DND-41 (cell line): ENCODE measurements at places on chromosomes 11 and 22.

- no peaks in the 10 kb centered on the region for H3K27me3 ChIP-seq
- no peak overlapping the region for H3K4me3 ChIP-seq
- H3K27ac ChIP-seq, result no peak overlapping the region
- no peak for DNase-seq
Observed at GRCh38 chr22:38106814-38107578, 3.5 kb downstream of the BAIAP2L2 start.

DNA sequence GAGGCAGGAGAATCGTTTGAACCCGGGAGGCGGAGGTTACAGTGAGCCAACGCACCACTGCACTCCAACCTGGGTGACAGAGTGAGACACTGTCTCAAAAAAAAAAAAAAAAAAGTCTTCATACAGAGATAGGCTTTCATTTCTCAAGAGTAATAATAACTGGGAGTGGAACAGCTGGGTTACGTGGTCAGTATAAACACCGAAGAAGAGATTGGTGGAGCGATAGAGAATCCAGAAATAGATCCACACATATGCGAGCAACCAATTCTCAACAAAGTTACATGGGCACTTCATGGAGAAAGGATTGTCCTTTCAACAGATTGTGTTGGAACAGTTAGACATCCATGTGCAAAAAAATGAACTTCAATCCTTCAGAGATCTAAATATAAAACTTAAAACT is 24.6 kb downstream of the ZBED4 start:
- peaks cover 17% of the 10 kb centered on the region for H3K36me3 ChIP-seq
- DNase-seq, result no peak

- H3K4me1 ChIP-seq, result no peaks in the 10 kb centered on the region
- no peaks in the 10 kb centered on the region for H3K27me3 ChIP-seq
- no peaks in the 10 kb centered on the region for H3K36me3 ChIP-seq
- H3K27ac ChIP-seq, result no peak overlapping the region
- no peak for DNase-seq
Observed at GRCh38 chr11:130571947-130572584, 123.6 kb downstream of the ADAMTS15 start.

- no peaks in the 10 kb centered on the region for H3K36me3 ChIP-seq
- no peak overlapping the region for H3K27ac ChIP-seq
Observed at GRCh38 chr11:104003491-104003890, 32.9 kb upstream of the DDI1 start.

- no peak for DNase-seq
- no peaks in the 10 kb centered on the region for H3K4me1 ChIP-seq
- H3K36me3 ChIP-seq, result no peaks in the 10 kb centered on the region
- no peak overlapping the region for H3K4me3 ChIP-seq
- peaks cover 24% of the 10 kb centered on the region for H3K27me3 ChIP-seq
Observed at GRCh38 chr11:44316659-44317240, 6.8 kb upstream of the ALX4 start.

DNA sequence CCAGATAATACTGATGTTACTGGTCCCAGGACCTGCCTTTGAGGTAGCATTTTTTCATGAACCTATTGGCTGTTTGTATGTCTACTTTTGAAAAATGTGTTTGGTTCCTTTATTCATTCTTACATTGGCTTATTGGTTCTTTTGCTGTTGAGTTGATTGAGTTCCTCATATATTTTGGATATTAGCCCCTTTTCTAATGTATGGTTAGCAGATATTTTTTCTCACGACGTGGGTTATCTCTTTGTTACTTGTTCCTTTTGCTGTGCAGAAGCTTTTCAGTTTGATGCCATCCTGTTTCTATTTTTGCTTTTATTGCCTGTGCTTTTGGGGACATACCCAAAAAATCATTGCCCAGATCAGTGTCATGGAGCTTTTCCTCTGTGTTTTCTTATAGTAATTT is 9.8 kb upstream of the ZNF74 start:
- H3K4me3 ChIP-seq, result no peak overlapping the region
- H3K36me3 ChIP-seq, result no peaks in the 10 kb centered on the region
- H3K27me3 ChIP-seq, result peaks cover 2% of the 10 kb centered on the region

DNA sequence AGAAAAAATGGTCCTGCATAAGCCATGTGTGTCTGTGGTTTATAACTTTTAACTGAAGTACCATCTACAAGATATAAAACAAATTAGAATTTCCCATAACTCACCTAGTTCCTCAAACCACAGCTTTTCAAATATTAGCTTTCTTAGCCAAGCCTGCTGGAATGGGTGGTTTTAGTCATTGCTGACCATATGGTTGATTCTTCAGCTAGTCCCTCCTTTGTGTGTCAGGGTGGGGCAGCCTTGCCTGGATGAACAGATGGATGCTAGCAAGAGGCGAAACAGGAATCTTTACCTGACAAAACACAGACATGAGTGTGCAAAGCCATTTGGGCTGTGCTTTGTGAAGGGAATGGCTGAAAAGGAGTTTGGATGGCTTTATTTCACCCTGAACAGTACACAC is 6.9 kb upstream of the B3GNT6 start:
- H3K27me3 ChIP-seq, result no peaks in the 10 kb centered on the region
- no peaks in the 10 kb centered on the region for H3K4me1 ChIP-seq
- H3K27ac ChIP-seq, result no peak overlapping the region
- H3K4me3 ChIP-seq, result no peak overlapping the region

DNA sequence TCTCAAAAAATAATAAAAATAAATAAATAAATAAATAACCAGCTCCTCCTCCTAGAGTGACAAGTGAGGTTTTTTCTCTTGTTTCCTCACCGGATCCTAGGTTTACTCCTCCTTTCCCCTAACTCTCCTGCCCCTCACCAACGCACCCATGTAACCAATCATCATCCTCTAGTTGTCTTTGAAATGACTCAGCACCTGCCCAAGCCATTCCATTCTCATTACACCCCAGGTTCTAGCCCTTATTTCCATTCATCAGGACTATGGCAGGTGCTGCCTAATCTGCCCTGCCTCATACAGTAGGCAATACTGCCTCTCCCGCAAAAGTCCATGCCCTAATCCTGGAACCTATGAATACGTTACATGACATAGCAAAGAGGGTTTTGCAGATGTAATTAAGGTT is 60.4 kb downstream of the BUD13 start:
- no peaks in the 10 kb centered on the region for H3K4me1 ChIP-seq
- H3K27ac ChIP-seq, result no peak overlapping the region
- H3K27me3 ChIP-seq, result peaks cover 9% of the 10 kb centered on the region

- no peaks in the 10 kb centered on the region for H3K4me1 ChIP-seq
- peaks cover 62% of the 10 kb centered on the region for H3K36me3 ChIP-seq
- no peak for DNase-seq
- H3K27me3 ChIP-seq, result no peaks in the 10 kb centered on the region
Observed at GRCh38 chr11:119285431-119285830, 31.5 kb downstream of the MCAM start.

GRCh38 chr11:111851636-111852035 is 19.7 kb downstream of the ALG9 start:
- no peaks in the 10 kb centered on the region for H3K4me1 ChIP-seq
- H3K4me3 ChIP-seq, result no peak overlapping the region
- peaks cover 59% of the 10 kb centered on the region for H3K36me3 ChIP-seq
- H3K27ac ChIP-seq, result no peak overlapping the region
- no peaks in the 10 kb centered on the region for H3K27me3 ChIP-seq
- DNase-seq, result no peak

DNA sequence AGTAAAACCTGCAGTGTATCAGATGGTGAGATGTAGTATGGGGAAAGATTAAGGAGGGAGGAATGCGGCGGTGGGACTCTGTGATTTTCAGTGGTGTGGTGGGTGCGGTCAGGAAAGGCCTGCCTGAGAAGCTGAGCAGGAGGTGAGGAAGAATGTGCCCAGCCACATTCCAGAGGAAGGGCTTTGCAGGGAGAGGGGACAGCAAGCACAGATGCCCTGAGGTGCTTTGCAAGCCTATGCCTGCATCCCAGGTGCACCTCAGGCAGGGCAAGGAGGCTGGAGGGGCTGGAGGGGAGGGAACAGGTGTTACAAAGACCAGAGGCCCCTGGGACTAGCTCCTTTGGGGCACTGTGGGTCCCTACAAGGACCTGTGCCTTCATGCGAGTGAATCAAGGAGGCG is 42.1 kb downstream of the MYO7A start:
- H3K27me3 ChIP-seq, result no peaks in the 10 kb centered on the region
- no peak for DNase-seq
- H3K4me3 ChIP-seq, result no peak overlapping the region
- no peaks in the 10 kb centered on the region for H3K4me1 ChIP-seq
- H3K36me3 ChIP-seq, result no peaks in the 10 kb centered on the region

GRCh38 chr11:79052544-79052943 is 388.3 kb downstream of the TENM4 start:
- no peak for DNase-seq
- peaks cover 14% of the 10 kb centered on the region for H3K27me3 ChIP-seq
- no peaks in the 10 kb centered on the region for H3K4me1 ChIP-seq

GRCh38 chr11:95485115-95485900 is 254.3 kb upstream of the SESN3 start:
- no peaks in the 10 kb centered on the region for H3K27me3 ChIP-seq
- H3K27ac ChIP-seq, result no peak overlapping the region
- no peaks in the 10 kb centered on the region for H3K4me1 ChIP-seq
- no peak for DNase-seq

DNA sequence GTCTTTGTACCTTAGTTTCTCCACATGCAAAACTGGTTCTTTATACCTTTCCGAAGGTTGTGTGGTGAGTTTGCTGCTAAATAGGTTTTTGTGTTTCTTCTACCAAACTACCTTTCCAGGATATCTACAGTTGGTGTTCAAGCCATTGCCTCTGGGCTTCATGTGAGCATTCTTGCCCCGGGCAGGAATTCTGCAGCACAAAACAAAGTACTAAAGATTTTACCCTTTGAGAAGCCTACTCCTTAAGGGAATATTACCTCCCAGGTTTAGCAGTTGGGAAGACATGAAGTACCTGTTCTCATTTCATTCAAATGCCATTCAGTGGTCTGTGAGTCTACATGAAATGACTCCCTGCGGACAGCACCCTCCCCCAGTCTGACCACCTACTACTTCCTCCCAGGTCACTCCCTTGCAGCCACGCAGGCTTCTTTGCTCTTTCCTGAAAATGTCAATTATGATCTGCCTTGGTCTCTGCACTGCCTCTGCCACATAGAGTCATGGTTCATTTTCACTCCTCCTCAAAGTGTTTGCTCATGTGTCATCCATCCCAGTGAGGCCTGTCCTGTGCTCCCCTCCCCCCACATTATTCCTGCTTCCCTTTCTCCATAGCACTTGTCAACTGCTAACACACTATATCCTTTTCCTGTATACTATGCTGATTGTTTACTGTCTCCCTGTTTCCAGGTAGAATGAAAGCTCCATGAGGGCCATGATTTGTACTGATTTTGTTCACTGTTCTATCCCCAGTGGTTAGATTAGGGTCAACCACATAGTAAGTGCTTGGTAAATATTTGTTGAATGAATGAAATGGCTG is 36.9 kb downstream of the PACS1 start:
- H3K4me1 ChIP-seq, result no peaks in the 10 kb centered on the region
- H3K27me3 ChIP-seq, result no peaks in the 10 kb centered on the region
- H3K4me3 ChIP-seq, result no peak overlapping the region
- no peak overlapping the region for H3K27ac ChIP-seq

DNA sequence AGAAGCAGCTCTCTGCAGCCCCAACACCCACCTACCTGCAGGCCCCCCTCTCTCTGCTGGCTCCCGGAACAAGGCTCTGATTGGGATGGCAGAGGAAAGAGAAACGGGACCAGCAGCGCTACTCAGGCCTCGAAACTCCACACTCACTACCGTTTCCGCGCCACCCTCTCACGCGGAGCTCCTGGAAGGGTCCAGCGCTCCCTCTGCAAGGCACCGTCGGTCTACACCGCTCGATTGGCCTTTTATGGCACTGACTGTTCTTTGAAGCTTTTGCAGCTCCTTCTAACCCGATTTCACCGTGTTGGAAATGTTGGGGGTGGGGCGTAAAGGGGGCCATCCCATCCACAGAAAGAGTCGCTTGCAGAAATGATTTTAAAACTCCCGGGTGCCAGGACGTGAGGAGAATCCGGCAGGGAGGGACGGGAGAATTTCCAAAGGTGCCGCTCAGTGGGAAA is 323 bp upstream of the PANX1 start:
- no peaks in the 10 kb centered on the region for H3K27me3 ChIP-seq
- H3K27ac ChIP-seq, result peak overlapping the region; percentile 83

GRCh38 chr11:18907391-18907790 is 31.8 kb downstream of the MRGPRX1 start:
- H3K27me3 ChIP-seq, result peaks cover 19% of the 10 kb centered on the region
- H3K4me1 ChIP-seq, result no peaks in the 10 kb centered on the region
- DNase-seq, result no peak
- H3K4me3 ChIP-seq, result no peak overlapping the region
- no peak overlapping the region for H3K27ac ChIP-seq

DNA sequence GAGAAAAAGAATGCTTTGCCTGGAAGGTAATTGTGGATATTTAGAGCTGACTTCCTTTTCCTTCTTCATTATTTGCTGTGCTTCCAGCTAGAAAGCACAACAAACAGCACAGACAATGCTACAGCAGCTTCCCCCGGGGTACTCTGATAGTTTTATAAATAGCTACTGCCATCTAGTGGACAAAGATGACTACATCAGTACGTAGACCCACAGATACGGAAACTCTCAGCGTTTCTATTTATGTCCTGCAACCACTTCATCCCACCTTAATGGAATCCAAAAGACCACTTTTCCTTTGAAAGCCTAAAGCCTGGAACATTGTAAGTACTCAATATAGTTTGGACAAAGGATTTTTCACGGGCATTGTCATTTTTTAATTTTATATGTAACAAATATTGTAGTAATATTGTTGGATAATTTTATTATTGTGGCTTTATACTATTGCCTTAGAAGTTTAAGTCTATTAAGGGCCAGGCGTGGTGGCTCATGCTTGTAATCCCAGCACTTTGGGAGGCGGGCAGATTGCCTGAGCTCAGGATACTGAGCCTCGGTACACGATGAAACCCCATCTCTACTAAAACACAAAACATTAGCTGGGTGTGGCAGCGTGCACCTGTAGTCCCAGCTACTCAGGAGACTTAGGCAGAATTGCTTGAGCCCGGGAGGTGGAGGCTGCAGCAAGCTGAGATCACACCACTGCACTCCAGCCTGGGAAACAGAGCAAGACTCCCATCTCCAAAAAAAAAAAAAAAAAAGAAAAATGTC is 7.5 kb downstream of the HSPA8 start:
- no peak overlapping the region for H3K27ac ChIP-seq
- peaks cover 27% of the 10 kb centered on the region for H3K4me1 ChIP-seq
- peak; percentile 49 for DNase-seq
- H3K4me3 ChIP-seq, result no peak overlapping the region
- H3K36me3 ChIP-seq, result peaks cover 59% of the 10 kb centered on the region

DNA sequence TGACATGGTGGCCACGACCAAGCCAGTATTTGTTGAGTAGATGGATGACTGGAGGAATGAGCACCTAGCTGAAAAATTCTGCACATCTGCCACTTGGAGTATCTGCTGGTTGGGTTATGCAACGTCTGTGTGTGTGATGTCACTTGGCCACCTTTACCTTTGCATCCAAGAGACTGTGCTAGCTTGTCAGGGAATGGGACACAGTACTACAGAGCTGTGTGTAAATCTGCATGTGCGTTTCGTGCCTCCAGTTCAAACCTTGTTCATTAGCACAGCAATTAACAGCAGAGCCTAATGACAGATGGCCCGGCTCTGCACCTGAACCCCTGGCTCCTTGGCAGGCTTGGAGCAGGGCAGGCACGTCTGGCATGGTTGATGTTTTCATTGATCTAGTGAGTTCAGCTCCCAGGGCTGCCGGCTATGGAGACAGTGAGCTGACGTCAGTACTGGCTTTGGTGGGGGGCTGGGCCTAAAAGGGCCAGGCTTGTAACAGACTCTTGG is 188.4 kb upstream of the NAV2 start:
- no peak overlapping the region for H3K27ac ChIP-seq
- H3K36me3 ChIP-seq, result no peaks in the 10 kb centered on the region
- H3K27me3 ChIP-seq, result peaks cover 13% of the 10 kb centered on the region
- DNase-seq, result no peak
